ENCODE measurements at places on chromosomes 1 and 21. TPM values are rescaled to one million over a fixed set of nuclear protein-coding genes. Genes with fewer than 3 reads are reported as not detected.

- ATAC-seq: no peak
Observed at GRCh38 chr21:36816561-36817130, 117.7 kb downstream of the SIM2 start.

DNA sequence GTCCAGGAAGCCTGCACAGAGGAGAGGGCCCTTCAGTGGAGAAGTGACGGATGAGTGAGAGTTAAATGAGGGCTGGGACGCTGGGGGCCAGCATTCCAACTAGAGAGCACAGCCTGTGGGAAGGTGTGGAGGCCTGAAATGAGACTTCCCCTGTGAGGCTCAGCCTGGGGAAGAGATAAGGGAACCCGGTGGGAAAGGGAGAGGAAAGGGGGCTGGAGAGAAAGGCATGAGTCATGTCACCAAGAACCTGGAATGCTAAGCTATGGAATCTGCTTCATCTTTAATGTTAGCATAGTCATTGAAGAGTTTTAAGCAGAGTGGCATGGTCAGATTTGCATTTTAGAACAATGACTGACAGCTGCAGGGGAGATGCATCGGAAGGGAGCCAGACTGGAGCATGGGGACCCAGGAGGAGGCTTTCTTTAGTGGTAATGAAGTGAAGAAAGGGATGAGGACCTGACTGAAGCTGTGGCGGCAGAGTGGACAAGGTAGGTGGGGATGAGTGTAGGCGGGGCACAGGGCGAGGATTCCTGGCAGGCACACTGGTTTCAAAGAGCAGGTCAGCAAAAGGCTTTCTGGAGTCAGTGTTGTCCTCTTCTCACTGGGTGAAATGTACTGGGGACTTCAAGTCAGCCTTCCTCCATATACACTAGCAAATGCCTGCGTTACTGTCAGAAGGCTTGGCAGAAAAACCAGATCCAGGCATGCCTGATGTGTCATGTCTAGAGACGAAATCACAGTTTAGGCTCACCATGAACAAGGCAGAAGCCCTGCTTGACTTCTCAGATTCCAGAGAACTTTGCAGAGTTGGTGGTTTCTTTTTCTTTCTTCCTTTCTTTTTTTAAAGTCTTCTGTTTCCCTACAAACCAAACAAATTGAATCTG is 8.0 kb downstream of the RGL1 start:
- peak; percentile 72 for ATAC-seq

GRCh38 chr1:214004795-214005194 is 17.0 kb downstream of the PROX1 start:
- ATAC-seq: no peak

DNA sequence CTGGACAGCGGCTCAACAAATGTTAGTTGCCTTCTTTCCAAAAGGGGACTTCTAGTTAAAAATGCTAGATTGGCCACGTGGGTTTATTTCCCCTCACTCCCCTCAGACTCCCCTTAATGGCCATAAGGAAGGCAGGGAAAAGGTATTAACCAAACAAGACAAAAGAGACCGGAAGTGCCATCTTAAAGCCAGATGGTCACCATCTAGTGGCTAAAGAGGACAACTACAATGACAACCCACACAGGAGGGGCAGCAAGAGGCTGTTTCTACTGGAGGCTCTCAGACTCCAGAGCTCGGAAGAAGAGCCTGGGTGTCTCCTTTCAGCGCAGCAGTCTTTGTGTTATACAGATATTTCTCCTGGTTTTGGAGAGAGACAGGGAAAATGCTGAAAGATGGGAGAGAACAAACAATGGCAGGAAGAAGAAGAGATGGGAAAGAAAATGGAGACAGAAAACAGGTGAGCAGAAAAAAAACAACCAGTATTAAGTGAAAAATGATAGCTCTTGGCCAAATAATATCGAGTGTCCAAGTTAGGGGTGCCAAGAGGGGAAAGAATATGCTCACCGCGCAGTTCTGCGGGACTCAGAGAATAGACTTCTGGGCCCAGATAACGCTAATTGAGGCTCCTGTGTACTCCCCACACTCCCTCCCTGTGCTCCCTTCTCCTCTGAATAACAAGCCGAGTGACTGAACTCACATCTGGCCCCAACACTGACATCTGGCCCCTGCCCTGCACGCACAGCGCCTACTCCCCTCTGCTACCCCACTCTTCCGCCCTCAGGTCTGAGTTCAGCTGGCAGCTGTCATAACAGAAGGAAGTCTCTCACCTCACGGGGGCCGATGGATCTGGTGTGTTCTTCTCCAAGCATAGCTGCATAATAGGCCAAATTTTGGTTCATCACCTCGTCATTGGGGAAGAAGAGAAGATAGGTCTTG is 9.6 kb downstream of the P3H1 start:
- ATAC-seq: peak; percentile 49

GRCh38 chr21:27565364-27565763 is 598.5 kb upstream of the ADAMTS5 start:
- ATAC-seq: no peak

DNA sequence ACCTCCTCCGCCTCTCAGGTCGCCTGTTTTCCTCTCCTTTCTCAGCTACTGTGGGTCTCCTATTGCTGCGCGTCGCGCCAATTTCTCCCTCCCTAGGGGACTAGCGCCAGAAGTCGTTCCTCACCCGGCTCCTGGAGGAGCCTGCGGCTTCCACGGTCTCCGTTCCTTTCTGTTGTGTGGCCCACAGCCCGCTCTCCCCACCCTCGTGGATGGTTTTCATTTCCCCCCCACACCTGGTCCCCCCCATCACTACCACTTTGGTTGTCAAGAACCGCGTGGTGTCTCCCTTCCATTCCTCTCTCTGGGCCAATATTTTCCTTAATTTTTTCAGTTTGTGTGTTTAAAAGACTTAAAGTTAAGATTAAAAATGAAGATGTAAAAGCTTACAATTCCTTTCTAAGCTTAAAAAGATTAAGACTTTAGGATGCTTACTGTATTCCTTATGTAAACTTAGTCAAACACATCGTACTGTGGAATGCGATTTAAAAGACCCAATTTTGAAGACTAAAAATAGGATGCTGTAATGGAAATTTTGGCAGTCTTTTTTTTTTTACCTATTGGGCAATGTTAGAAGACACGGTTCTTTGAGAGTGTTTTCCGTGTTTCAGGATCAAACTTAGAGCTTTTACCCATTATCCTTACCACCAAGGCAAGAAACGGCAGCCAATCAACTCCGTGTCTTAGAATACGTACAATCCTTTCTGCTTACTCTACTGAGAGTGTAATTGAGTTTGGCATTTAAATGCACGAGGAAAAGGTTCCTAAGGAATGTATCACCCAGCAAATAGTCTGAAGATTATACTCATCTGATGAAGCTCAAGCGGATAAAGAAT is 773 bp downstream of the CNST start:
- ATAC-seq: peak; percentile 12

DNA sequence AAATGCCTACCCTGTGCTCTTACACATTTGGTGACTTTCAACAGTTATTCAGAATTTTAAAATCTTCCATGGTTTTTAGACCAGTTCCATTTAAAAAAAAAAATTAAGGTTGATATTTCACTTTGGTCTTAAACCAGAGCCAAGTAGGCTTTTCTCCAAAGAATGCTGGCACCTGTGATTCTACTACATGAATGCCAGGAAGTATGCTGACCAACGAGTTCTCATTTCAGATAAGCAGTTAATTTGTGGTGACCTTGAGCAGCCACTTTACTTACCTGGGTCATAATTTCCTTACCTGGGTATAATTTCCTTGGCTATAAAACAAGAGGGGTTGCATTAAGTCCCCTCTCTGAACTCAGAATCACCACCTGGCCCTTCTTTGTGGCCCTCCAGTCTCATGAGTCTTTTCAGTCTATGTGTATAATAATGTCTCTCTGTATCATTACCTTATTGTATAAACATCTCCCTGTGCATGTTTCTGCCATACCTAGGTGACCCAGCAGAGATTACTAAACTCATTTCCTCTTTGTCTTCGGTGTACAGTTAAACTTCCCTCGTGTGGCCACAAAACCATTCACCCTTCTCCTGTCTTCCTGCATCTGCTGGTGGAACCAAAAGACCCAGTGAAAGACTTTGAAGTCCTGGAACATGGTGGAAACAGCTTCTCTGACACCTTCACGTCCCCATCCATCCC is 139.1 kb upstream of the DPT start:
- ATAC-seq: no peak

GRCh38 chr21:46002841-46003574 is 21.4 kb downstream of the COL6A1 start:
- no peak for ATAC-seq

GRCh38 chr21:46094401-46095082 is 3.4 kb upstream of the COL6A2 start:
- no peak for ATAC-seq

CFHR4 gene
- not detected for total RNA-seq

GRCh38 chr21:38490411-38491020 is 7.8 kb downstream of the ERG start:
- no peak for ATAC-seq

DNA sequence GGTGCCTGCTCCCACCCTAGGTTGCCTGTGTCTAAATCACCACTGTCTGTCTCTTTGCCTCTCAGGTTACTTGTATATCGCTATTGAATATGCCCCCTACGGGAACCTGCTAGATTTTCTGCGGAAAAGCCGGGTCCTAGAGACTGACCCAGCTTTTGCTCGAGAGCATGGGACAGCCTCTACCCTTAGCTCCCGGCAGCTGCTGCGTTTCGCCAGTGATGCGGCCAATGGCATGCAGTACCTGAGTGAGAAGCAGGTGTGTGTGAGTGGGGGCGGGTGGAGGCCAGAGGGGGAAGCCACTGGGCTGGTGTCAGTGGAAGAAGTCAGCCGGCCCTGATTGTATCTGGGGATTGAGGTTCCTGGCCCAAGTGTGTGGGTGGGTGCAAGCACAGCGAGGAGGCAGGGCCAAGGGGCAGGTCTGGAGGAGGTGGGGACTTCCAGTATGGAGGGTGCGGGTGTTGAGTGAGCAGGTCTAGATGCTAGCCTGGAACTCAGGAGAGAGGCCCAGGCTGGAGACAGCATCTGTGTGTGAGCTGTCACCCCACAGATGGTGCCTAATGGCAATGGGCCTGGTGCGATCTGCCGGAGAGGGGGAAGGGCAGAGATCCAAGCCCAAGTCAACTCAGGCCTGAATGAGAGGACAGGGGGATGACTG is 17.2 kb downstream of the TIE1 start:
- ATAC-seq: no peak

TRIM67 gene
- total RNA-seq: not detected

DNA sequence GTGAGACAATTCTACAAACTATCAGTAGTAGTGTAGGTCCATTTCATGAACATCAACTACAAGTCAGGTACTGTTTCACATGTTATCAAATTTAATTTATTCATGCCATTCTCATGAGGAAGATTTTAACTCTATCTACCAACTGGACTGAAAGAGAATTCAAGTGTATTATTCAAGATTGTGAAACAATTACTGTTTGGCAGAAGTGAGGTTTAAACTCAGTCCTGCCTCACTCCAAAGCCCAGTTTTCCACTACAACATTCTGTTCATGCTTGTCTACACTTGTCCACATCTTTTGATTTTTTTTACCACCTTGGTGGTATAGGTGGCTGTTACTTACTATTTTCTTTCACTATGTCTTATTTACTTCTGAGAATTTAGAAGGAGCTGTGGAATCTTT is 272.9 kb downstream of the TGFB2 start:
- ATAC-seq: peak; percentile 43

GRCh38 chr1:75400716-75401115 is 210.2 kb downstream of the SLC44A5 start:
- ATAC-seq: no peak

GRCh38 chr1:209072481-209072880 is 511.0 kb upstream of the CAMK1G start:
- no peak for ATAC-seq

CRNN gene
- total RNA-seq: 1,110 TPM

GRCh38 chr1:76267631-76268030 is 193.1 kb downstream of the ST6GALNAC3 start:
- no peak for ATAC-seq

GRCh38 chr21:39319251-39319756 is 5.9 kb upstream of the BRWD1 start:
- ATAC-seq: no peak

- ATAC-seq: no peak
Observed at GRCh38 chr1:44590475-44590874, 83.8 kb downstream of the TMEM53 start.

NEXN gene
- 0.52 TPM for total RNA-seq

CNKSR1 gene
- 19.7 TPM for total RNA-seq
